HuH-7.5 (cell line): ENCODE measurements at places on chromosomes 16 and 17.
A peak's percentile ranks its signal among the peaks of the same experiment; 100 is the strongest.

DNA sequence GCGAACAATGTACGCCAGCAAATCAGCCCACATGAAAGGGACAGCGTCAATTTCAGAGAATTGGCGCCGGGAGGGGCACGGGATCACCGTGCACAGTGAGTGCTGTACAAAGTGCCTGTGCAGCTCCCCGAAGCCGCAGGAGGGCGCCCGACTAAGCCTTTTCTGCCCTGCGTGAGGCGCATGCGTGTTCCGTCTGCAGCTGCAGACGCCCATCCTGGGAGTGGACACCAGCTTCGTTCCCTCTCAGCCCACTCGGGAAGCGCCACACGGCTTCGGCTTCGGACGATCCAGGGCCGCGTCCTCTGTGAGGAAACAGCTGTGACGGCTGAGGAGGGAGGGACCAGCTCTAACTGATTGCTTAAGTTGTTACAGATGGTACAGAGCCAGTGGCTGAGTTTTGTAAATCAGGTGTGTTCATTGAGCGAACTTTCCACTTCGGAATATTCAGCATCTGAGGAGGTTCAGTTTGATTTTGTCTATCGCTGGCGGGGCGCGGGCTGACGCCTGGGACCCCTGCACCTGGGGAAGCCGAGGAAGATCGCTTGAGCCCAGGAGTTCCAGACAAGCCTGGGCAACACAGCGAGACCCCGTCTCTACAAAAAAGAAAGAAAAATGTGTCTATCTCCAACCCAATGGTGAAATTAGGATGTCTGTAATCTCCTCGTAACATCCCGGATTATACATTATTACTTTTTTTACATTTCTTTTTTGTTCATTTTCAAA is 15.4 kb upstream of the ZNF287 start:
- DNase-seq = peak; percentile 85

DNA sequence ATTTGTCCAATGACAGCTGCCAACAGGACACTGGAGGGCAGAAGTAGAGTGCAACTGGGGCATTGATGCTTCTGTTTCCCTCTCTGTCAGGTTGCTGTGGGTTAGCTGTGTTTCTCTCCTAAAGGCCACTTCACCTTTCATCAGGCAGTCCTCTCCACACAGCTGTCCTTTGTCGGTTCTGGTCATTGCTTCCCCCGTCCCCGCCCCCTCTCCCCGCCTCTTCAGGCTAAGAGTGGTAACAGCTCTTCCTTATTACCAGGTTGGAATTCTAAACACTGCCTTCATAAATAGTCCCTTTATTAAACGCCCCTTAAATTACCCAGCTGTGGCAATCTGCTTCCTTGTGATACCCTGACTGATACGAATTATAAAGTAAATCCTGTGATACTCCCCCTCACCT is 31.8 kb upstream of the NSRP1 start:
- DNase-seq = no peak

GRCh38 chr17:79124513-79125209 is 50.0 kb downstream of the ENGASE start:
- DNase-seq = no peak

DNA sequence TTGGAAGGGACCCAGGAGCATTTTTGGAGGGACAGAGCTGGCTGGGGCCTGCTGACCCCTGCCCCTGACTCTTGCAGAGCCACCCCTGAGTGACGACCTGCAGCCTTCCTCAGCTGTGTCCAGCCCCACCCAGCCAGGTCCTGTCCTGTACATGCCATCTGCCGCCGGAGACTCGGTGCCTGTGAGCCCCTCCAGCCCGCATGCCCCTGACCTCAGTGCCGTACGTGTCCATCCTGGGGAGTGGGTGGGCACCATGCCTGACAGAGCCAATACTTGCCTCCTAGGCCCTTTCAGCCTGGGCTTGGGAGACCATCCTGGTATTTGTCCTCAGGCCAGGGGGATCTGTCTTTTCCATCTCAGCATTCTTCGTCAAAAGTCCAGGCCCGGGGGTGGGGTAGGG is 27.5 kb downstream of the UNC13D start:
- no peak for DNase-seq

DNA sequence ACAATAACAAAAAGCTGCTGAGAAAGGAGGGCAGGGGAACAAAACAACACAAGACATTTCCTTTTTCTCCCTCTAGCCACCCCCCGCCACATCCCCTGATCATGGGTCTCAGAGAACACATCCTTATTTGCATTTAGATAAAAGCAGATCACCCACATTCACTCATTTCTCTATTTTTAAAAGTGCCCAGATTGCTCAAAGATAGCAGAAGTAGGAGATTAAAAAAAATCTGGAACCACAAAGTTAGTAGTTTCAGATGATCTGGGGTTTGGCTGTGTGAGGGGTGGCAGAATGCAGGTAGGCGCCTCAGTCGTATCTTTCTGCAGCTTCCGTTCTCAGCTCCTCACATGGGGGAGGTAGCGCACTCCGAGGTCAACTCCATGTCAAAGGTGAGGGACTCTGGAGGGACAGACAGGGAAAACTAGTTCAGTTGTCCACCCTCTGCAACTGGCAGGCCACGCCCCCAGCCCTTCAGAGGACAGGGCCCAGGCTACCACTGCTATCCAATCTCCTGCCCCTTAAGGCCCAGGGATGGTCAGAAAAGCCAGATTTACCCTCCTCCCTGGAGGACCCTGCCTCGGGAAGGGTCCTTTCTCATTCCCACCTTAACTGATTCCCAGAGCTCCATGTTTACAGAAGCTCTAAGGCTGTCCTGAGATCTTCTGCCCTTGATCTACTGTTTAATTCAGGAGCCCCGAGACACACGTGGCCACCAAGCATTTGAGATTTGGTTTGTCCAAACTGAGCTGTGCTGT is 27.3 kb downstream of the STAT5A start:
- DNase-seq = no peak

GRCh38 chr17:32899236-32900013 is 22.5 kb upstream of the MYO1D start:
- DNase-seq = no peak

GRCh38 chr17:58242171-58242784 is 3.9 kb downstream of the LPO start:
- no peak for DNase-seq

- DNase-seq = peak; percentile 35
Observed at GRCh38 chr17:42720996-42721583, 23.8 kb downstream of the EZH1 start.

DNA sequence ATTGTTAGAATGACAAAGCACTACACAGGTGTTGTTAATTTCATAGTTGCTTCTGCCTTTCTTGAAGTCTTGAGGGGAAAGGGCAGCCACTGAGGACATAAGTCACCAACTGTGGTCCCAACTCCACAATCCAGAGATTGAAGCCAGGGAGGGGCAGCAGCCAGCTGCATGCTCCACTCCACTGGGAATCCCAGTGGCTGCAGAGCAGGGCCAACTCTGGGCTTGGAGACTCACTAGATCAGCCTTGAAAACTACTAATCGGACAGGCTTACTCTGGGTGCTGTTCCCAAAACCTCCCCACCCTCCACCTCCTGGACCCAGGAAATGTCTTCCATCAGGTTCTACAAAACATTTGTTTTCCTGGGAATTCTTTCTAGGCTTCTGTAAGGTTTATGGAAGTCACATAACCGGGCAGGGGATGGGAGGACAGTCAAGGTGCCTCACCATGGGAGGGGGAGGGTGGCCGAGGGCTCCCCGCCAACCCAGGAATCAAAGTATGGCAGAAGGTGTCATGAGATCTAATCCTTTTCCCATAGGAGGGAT is 68.0 kb downstream of the MYH13 start:
- DNase-seq = no peak

- DNase-seq = no peak
Observed at GRCh38 chr17:8372422-8372821, 4.1 kb downstream of the KRABD2 start.
